ENCODE measurements at places on chromosomes 13 and 19.

DNA sequence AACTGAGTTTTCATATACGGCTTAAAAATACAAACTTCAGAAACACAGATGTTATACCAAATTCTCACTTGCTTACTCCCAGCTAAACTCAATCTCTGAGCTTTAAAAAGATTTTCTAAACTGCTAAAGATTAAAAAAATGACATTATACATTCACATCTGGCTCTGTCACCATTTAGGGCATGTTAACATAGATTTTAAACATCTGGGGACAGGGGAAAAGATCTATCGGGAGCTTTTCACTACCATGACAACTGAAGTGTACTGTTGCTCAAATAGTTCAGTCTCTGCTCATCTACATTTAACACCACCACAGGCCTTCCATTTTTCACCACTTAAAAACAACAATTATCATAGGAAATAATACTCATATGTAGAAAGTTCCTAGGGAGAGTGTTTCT, 190.8 kb downstream of the ENOX1 start:
- no peak for DNase-seq

DNA sequence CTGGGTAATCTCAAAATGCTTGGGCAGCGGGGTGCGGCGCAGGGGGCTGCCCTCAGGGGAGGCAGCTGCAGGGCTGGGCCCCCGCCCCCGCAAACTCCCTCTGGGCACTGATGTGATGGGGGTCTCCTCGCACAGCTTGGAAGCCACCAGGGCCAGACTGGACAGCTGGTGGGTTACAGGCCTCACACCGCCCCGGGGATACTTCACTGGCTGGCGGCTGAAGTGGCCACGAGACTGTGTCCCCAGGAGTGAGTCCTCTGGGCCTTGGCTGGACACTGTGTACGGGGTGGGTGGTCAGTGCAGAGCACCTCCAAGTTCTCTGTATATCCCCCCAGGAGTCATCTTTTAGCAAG, 2.0 kb upstream of the LPAR2 start:
- no peak for DNase-seq

DNA sequence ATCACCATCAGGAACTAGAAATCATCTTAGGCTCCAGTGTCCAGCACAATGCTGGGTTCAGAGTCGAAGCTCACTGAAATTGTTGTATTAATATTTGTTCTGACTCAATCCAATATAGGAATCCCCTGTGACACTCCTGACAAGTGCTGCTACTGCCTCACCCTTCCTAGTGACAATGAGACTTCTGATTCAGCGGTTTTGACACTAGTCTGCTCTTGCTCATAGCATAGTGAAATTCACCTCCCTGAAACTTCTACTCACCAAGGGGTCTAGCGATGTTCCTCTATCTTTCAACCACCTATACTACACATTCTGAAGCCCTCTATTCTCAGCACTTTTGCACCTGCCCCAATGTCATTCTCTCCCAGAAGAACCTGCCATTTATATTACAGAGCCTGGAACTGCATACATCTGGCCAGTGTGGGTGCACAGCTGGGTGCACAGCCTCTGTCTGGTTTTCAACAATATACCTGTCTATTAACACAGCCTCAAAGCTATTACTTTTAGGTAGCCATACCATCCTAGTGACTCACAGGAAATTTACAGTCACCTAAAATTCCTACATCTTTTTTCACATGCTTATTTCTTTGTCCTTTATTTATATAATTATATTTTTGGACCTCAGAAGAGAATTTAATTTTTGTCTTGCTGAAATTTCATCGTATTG, 88.3 kb downstream of the DOCK9 start:
- no peak for DNase-seq

GRCh38 chr13:40439928-40440327, 226.5 kb downstream of the FOXO1 start:
- no peak for DNase-seq

DNA sequence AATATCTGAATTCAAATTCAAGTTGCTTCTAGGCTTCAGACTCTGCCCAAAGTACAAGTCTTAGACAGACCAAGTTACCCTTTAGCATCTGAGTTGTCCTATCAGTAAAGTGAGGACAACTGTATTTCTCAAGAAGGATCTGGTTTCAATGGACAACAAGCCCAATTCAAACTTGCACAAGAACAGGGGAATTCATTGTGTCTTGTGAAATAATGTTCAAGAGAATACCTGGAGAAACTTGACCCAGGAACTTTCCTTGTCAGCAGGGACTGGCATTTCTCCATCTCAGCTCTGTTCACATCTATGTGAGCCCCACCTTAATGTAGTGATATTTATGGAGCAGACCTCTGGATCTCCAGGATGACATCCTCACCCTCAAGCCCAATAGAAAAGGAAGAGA, 894.9 kb upstream of the SLC10A2 start:
- no peak for DNase-seq

GRCh38 chr13:109211616-109212015, 574.8 kb downstream of the IRS2 start:
- DNase-seq: no peak

DNA sequence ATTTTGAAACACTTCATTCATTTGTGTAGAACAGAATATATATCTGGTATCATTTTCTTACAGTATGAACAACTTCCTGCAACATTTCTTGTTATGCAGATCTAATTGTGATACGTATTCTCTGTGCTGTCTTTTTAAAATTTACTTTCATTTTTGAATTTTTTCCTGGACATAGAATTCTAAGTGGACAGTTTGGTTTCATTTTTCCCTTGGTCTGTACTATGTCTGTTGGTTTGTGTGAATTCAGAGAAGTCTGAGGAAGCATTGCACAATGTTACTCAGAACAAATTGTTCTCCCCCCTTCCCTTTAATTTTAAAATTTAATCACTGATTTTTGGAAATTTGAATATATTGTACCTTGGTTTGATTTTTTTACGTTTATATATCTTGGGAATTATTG, 352.5 kb upstream of the PCDH20 start:
- DNase-seq: no peak

- DNase-seq: no peak
These were observed 5.0 kb upstream of the KLK8 start for GRCh38 chr19:51006406-51006805.

DNA sequence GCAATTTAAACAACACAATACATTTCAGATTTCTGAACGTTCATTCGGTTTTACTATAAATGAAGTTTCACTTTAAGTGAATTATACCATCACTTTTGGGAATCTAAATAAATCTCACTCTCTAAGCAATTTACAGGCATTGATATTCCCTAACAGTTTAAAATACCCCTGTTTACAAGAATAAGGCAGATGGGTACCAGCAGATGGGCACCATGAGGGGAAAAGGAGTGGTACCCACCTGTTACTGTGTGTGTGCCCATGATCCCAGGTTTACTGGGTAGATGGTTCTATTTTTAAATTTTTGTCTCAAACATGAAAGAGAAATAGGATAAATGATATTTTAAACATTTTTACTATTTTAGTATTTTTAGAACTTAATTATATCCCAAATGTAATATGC, 212.9 kb downstream of the PCDH9 start:
- DNase-seq: no peak

DNA sequence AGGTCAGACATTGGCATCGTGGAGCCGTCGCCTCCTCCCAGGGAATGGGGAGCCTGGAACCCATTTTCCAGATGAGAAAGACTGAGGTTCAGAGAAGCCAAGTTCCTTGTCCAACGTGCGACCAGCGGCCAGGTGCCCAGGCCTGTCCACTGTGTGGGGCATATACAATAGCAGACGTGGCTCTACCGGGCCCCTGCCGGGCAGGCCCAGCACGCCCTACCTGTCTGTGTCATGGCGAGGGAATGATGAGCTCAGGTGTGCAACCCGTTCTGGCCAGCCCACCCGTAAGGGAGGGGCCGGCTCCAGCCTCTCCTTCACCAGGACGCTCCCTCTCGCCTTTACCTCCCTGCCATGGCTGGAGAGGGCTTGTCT, 837 bp downstream of the GNA15 start:
- no peak for DNase-seq

DNA sequence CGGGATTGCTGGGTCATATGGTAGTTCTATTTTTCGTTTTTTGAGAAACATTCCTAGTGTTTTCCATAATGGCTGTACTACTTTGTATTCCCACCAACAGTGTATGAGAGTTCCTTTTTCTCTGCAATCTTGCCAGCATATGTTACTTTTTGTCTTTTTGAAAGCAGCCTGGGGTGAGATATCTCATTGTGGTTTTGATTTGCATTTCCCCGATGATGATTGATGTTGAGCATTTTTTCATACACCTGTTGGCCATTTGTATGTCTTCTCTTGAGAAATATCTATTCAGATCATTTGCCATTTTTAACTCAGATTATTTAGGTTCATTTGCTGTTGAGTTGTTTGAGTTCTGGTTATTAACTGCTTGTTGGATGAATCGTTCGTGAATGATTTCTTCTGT, 18.5 kb upstream of the ATP12A start:
- no peak for DNase-seq

GRCh38 chr13:34863360-34864135, 78.5 kb upstream of the NBEA start:
- no peak for DNase-seq

GRCh38 chr13:30984620-30985019, 52.2 kb downstream of the TEX26 start:
- DNase-seq: no peak

DNA sequence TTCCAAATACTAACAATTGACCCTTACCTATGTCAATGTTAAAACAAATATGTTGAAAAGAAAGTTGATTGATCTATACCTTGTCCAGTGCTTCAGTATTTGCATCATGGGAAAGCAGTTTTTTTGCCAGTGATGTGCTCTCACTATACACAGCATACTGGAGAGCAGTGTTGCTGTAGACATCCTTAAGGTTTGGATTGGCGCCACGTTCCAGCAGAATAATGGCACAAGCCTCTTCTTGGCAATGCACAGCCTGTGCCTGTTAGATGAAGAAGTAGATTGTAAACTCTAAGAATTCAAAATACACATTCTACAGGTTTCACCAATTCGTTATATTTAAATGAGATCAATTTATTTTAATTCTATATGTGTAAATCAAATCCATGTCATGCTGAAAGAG, 43.9 kb upstream of the C1QTNF9B start:
- no peak for DNase-seq

DNA sequence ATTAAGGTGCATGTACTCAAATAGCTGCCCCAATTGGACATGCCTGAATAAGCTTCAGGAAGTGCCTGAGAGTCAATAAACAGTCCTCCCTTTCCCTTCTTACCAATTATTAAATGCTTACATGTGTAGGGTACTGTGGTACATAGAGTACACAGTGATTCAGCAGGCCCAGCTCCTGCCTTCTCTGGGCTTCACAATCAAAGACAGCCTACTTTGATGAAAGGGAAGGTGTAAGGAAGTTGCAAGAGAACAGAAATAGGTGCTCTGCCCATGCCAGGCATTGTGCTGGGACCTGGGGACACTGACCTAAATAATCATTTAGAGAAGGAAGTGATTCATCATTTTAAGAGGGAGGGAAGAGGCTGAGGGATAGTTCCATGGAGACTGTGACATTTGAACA, 17.2 kb downstream of the FRY start:
- DNase-seq: no peak

DNA sequence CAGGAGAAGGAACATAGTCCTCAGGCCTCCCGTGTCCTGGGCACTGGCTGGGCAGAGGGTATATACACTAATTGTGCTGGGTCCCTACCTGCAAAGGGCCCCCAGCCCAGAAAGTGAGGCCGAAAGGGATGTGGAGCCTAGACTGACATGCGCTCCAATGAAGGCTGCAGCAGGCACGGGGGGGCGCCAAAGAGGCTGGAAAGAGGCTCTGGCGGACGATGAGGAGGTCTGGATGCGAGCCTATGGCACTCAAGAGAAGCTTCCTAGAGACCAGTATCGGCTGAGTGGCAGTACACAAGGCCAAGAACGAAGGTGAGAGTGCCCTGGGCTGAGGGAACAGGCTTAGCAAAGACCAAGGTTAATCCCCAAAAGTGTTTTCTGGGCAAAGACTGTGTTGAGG, 16.6 kb downstream of the VRK3 start:
- no peak for DNase-seq

DNA sequence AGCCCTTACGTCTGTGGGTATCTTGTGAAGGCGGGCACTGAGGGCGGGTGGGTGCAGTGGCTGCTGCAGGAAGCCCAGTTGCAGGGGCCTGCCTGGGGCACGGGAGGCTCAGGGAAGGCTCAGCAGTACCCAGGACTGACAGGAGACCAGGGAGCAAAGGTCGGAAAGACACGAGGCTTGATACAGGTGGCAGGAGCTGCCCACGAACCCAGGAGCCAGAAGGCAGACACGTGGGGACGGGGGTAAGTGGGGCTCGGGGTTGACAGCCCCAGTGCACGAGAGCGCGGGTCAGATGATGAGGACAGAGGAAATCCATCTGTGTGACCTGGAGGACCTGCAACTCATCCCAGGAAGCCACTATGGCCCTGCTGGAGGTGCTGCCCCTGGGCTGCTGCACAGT, 25.3 kb downstream of the ELAVL1 start:
- DNase-seq: no peak

- DNase-seq: no peak
These were observed 1.5 kb upstream of the ARGLU1 start for GRCh38 chr13:106569233-106570095.

DNA sequence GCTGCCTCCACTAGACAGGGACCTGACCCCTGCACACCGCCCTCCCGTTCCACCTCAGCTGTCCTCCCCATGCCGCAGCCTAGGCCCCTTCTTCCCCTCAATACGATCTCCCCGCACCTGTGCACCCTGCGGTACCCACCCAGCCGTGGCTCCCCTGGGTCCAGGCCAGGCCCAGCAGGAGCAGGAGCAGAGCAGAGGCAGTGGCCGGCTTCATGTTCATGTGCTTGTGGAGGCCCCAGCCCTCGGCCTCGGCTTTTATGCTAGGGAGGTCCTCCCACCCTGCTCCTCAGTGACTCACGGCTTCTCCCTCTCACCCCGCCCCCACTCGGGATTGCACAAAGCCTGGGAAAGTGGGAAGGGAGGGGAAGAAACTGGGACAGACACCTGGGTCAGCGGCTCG, 11.4 kb upstream of the KRTDAP start:
- no peak for DNase-seq

DNA sequence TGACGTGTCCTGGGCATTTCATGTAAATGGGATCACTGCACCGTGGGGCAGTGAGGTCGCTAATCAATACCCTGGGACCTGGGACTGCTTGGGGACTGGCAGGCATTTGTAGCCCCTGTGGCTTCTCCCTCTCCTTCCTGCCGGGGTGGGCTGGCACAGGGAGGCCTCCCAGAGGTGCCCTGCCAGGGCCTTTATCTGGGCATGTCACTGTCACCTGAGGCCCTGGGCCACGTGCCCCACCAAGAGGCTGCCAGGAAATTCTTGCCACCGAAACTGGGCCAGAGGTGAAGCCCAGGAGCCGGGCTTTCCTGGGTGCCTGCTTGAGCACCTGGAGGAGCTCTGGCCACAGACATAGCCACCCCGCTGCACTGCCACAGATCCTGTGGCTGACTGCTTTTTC, 1.8 kb upstream of the NMRK2 start:
- DNase-seq: no peak

- no peak for DNase-seq
These were observed 32.5 kb upstream of the IRS2 start for GRCh38 chr13:109818886-109819285.

DNA sequence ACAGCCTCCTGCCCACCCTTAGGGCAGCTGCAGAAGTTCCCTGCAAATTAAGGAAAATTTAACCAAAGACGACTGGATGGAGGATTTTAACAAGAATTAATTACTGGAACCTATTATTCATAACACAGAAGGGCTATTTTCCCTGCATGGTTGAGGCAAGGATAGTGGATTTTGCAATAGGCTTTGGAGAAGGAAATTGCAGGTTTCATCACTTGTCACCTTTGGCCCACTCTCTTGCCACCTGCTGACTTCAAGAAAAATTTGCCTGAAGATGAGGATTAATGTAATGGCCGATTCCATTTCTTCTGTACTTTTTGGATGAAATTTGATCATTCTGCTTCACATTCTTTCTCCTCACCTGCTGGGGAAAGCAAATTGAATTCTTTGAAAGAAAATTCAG, 261.7 kb downstream of the FGF9 start:
- no peak for DNase-seq

Data from cerebellar nuclear complex (tissue), 1 donor.